ENCODE measurements at places on chromosomes 2 and 18. TPM values are rescaled to one million over a fixed set of nuclear protein-coding genes. Genes with fewer than 3 reads are reported as not detected.

Gene SPIRE1
- total RNA-seq = 15.7 TPM

Gene DNAH7
- total RNA-seq = 0.49 TPM

Gene APCDD1
- 110 TPM for total RNA-seq

- no peak for DNase-seq
Observed at GRCh38 chr2:50181212-50181611, 850.7 kb downstream of the NRXN1 start.

DNA sequence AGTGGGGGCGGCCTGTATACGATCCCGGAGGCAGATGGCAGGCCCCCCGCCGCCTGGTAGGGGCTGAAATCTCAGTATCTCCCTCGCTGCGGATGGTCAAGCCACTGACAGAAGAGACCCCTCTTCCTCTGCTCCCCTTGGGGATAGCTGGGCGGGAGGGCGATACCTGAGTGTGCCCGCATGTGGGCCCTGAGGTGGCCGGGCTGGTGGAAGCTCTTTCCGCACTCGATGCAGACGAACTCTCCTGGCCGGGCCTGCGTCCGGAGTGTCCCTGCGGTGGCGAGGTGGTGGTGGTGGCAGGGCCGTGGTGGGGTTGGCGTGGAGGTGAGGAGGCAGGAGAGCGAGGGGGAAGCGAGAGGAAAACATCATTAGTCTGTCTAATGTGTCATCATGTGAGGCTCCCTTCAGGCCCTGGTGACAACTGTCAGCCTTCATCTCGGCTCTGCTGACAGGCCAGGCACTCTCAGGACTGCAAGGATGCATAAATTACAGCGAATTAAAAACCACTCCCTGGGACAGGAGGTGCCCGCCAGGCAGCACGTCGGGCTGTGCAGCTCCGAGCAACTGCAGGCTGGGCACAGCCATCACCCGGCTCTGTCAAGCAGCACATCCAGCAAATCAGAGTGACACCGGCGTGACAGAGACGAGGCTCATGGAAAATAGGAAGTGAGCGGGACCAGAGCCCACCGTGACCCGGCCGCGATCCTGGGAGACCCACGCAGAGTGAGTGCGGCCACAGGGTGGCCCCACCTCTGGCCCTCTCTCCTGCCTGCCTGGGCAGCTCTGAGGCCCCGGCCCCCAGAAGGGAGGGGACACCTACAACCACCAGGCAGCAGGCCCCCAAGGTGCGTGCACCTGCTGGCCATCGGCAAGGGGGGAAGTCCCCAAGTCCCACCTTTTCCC lies 123.5 kb downstream of the ZNF516 start:
- no peak for DNase-seq

DNA sequence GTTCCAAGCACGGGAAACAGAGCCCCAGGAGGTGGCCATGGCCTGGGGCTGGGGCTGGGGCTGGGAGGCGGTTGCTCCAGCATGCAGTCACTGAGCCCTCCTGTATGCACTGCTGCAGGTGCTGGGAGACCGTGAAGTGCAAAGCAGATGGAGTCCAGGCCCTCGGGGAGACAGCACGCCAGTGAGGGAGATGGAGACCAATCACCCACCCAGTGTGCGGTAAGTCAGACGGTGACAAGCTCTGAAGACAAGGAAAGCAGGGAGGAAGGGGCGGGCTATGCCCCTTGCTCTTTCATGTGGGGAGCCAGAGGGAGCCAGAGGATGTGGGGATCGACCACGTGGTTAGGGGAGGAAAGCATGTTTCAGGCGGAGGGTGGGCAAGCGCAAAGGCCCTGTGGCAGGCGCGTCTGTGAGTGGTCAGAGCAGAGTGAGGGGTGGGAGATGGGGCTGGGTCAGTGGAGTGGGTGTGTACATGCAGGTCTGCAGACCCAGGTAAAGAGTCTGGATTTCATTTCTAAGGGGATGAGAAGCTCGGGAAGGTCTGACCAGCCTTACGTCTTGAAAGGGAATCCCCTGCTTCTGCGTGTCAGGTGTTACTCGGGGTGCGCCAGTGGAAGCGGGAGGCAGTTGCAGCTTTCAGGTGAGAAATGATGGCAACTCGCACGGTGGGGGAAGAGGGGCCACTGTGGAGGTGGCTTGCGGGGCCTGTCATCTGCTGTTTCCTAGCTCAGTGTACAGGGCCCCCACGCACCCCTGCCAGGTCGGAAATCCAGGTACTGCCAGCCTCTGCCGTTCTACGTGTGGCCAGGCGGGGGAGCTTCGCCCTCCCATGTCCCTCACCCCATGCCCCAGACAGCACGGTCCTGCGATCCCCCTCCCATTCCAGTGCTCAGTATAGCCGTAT lies 19.4 kb downstream of the RRM2 start:
- DNase-seq = no peak

DNA sequence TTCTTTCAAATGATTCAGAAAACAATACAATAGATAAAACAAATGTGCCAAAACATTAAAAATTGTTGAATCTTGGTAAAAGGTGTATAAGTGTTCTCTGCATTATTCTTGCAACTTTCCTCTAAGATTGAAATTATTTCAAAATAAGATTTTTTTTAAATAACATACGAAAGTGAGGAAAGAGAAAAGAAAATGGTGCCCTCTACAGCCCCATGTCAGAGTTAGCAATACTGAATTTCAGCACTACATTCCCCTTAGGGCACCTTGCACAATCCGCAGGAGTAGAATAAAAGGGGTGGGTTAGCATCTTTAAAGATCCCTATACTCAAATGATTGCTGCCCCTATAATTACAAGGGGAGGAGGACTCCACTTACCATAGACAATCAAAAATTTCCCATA lies 433.7 kb downstream of the BCL11A start:
- no peak for DNase-seq

DNA sequence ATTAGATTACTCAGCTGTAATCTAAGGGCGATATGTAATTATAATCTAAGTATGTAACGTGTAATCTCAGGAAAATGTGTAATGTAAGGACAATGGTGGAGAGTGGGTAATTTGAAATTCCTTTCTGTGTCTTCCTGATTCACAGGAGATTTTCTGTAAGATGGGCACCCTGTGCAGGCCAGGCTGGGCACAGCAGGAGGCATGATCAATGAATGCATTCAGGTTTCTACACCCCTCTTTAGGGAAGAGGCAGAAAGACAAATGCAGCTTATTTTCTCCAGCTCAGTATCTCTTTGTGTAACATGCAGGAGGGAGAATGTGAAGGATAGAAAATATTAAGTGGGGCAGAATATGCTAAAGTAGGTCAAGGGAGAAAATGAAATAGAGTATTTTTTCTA lies 320.1 kb downstream of the PIK3C3 start:
- DNase-seq = no peak
